CD4-positive, alpha-beta memory T cell (primary cell): ENCODE measurements at places on chromosomes 3 and 15. TPM values are rescaled to one million over a fixed set of nuclear protein-coding genes. Genes with fewer than 3 reads are reported as not detected.

The SERPINI2 gene
- not detected for polyA plus RNA-seq

DNA sequence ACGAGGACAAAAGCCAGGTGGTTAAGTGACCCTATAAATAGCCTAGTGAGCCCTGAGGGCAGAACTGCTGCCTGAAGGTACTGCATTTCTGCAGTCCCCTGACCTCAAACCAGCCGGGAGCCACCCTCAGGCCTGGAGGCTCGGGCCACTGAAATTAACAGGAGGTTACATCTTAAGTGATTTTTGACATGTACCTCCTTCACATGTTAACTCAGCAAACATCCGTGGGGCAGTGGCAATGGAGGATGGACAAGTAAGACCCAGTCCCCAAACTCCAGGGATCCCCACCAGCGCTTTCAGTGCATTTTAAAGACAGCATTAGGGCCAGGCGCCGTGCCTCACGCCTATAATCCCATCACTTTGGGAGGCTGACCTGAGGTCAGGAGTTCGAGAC lies 26.2 kb downstream of the PSTPIP1 start:
- DNase-seq: peak; percentile 43

The UBA7 gene
- polyA plus RNA-seq: 39.8 TPM

The PCNP gene
- polyA plus RNA-seq: 155 TPM
